ENCODE measurements at places on chromosomes 1 and 21.

- no peak for DNase-seq
These were observed 6.1 kb downstream of the SRM start for GRCh38 chr1:11053758-11054137.

DNA sequence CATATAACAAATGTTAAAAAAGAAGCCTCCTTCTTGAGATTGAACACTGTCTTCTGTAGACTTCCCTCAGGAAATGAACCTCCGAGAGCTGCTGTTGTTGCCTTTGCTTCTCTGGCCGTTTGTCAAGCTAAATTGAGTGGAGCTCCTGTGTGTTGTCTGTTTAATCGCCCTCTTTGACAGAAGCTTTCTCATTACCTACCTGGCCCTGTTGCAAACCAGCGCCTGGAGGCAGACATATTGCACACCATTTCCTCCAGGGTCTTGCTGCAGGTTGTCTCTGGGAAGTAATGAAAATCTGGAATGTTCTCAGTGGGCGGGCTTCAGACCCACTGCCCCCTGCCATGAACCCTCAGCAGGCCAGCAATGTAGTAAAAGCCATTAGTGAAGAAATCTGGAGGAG, 83.3 kb downstream of the GABPA start:
- no peak for DNase-seq

DNA sequence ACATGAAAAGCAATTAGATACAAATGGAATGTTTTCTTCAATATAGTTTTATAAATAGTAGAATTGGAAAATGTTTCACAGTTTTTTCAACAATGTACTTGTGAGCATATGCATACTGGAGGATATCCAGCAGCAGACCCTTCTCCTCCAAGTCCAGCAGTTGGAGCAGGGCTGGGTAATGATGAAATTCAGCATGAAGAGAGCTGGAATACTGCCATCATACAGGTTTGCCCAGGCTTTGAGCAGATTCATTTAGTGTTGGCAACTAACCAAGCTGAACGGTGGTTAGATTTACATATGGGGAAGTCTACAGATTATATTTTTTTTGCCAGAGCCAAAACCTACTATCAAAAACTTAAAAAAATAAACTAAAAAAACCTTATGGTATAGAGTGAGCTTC, 38.3 kb downstream of the WDR3 start:
- DNase-seq, result peak; percentile 24

DNA sequence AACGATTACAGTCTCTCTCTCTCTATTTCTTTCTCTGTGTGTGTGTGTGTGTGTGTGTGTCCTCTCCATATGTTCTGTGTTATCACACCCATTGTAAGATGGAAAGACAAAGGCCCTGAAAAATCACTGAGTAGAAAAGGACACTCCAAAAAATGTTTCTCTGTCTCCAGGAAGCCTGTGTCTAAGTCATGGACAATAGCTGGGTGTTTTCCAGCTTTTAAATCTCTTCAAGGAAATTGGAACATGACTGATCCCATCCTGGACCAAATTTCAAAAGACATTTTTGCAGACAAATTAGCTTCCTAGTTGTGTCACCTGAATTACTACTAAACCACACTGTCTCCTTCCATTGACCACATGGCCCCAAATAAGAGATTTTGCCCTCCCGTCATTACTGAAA, 31.0 kb upstream of the LMX1A start:
- no peak for DNase-seq

- no peak for DNase-seq
These were observed 299.5 kb upstream of the FMN2 start for GRCh38 chr1:239792157-239792556.

DNA sequence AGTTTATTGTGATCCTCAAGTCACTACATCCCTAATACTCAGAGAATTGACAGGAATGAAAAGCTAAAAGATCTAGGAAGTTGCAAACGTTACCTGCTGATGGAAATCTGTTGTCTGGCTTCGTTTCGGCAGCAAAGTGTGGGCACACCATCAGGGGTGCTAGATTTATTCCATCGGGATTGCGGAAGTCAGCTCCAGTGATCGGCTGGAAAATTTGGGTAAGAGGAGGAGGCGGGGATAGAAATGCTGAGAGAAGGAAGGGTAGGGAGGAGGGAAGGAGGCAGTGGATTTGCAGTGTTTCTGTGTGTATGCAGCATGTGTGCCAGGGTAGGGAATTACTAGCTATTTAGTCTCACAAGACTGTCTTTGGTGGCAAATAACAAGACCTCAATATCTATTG, at the start of gene CTSK:
Gene CTSK, minus strand, starts transcription at position 140 of the 400 bp plus-strand sequence. CDS start 1,455 bp downstream, outside the sequence.
- DNase-seq, result no peak

GRCh38 chr1:76065270-76065669, 9.3 kb upstream of the ST6GALNAC3 start:
- no peak for DNase-seq

GRCh38 chr1:197066719-197067456, at the start of gene F13B:
Gene F13B (minus strand): TSS chr1:197067260. CDS start chr1:197067223, 37 bp downstream.
- no peak for DNase-seq

DNA sequence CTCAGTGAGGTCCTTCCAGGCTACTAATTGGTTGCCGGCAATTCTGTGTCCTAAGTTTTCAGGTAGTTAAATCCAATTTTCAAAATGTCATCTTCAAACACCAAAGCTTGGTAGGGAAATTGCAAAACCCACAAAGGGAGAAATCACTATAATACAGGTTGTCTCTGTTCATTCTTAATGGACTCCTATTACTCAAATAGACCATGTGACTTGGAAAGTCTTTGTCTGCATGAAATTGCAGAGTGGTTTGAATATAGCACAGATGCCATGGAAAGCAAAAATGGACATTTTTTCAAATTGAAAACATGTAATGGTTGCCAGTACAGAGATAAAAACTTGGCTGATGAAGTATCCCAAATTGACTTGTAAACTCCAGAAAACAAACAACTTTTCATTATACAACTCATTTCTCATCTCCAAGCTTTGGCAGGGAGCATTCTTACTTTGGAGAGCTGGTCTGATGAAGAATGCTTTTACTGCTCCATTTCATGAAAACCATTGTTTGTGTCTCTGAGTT, 169.5 kb upstream of the PKN2 start:
- DNase-seq, result no peak

GRCh38 chr1:151222130-151222529, 23.8 kb downstream of the PIP5K1A start:
- DNase-seq, result no peak

DNA sequence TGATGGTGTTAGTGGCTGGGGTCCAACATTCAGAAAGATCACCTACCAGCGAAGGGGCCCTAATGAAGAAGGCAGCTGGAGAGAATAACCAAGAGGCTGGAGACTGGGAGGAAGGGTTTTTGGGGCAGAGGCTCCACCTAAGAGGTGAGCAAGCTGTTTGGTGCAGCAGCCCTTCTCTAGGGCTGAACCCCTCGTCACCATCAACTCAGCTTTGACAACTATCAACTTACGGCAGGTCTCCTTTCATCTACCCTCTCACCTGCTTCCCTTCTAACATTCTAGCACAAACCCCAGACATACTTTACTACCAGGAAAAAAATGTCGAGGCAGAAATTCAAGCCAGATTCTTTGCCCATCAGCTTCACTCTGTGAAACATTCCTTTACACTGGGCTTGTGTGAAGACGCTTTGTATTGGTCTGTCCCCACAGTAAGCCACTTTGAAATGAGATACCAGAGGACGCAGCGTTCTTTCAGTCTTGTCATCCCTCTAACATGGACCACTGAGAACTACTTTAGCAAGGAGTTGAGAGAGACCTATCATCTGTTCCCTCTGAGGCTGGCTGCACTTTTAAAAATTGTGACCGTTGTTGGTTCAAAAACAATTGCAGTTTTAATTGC, 84.6 kb downstream of the RAVER2 start:
- no peak for DNase-seq

DNA sequence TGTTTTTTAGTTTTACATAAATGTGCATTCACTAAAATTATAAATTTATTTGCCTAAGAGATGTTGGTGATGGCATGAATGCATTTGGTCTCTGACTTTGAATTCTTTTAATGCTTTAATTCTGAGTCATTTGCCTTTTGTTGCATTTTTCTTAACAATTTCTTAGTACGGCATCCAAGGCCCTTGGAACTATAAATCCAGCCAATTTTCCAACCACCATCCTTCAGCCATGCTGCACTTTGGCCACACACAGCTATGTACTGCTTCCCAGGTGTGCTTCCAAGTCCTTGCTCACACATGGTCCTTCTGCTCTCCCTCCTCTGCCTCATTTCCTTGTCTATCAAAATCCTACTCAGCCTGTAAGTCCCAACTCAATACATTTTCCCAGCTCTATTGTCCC, 161.0 kb downstream of the DHRS3 start:
- DNase-seq, result no peak

DNA sequence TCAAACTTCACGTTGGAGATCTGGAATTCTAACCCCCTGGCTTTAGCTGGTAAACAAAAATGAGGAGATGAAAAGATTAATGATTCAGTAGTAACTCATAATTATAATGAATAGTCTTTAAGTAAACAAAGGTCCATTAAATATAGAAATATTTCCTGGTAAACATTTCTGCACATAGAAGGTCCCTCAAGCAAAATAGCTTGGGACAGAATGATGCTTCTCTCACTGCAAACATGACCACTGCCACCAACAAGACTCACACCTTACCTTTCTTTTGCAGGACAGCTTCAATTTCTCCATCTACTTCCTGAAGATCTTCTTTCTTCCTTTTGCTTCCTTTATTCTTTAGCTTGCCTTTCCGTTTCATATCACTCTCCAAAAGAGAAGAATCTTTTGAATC, 25.2 kb downstream of the NVL start:
- no peak for DNase-seq

GRCh38 chr1:1569341-1569740, 5.3 kb downstream of the SSU72 start:
- DNase-seq, result no peak

DNA sequence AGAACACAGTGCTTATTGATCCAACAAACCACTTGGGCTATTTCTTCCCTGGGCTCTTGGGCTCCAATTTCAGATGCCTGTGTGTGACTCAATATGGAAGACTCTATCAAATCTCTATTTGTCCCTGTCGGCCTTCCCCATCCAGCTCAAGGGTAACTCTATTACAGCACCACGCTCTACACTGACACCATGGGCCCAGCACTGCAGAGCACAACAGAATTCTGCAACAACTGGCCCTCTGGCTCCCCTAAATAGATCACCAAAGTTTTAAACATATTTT, 51.7 kb downstream of the CAPZB start:
- DNase-seq, result no peak

GRCh38 chr1:155250246-155250632, 5.0 kb downstream of the ENTREP3 start:
- no peak for DNase-seq

- no peak for DNase-seq
These were observed 96.0 kb upstream of the DUSP10 start for GRCh38 chr1:221837896-221838295.

- no peak for DNase-seq
These were observed 8.0 kb upstream of the THEMIS2 start for GRCh38 chr1:27864264-27864895.

DNA sequence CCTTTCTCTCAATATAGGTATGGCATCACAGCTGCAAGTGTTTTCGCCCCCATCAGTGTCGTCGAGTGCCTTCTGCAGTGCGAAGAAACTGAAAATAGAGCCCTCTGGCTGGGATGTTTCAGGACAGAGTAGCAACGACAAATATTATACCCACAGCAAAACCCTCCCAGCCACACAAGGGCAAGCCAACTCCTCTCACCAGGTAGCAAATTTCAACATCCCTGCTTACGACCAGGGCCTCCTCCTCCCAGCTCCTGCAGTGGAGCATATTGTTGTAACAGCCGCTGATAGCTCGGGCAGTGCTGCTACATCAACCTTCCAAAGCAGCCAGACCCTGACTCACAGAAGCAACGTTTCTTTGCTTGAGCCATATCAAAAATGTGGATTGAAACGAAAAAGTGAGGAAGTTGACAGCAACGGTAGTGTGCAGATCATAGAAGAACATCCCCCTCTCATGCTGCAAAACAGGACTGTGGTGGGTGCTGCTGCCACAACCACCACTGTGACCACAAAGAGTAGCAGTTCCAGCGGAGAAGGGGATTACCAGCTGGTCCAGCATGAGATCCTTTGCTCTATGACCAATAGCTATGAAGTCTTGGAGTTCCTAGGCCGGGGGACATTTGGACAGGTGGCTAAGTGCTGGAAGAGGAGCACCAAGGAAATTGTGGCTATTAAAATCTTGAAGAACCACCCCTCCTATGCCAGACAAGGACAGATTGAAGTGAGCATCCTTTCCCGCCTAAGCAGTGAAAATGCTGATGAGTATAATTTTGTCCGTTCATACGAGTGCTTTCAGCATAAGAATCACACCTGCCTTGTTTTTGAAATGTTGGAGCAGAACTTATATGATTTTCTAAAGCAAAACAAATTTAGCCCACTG, 11.5 kb downstream of the HIPK1 start:
- DNase-seq, result no peak

- DNase-seq, result no peak
These were observed 11.6 kb upstream of the OR2G2 start for GRCh38 chr1:247576514-247576913.

DNA sequence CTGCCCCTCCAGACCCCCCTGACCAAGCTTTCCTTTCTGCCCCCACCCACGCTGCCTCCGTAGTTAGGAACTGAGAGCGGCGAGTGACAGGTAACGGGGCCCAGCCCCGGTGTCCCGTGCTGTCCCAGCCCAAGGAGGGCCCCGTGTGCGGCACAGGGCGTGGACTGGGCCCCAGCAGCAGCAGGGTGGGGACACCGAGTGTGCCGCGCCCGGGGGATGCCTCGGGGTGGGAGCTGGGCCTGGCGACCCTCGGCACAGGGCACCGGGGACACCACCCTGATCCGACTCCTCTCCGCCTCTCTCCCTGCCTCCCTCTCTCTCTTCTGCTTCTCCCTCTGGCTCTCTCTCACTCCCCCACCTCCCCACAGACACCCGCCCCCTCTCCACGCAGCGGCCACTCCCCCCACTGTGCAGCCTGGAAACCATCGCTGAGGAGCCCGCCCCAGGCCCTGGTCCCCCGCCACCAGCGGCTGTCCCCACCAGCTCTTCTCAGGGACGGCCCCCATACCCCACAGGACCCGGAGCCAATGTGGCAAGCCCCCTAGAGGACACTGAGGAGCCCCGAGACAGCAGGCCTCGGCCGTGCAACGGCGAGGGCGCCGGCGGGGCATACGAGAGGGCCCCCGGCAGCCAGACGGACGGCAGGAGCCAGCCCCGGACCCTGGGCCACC, 22.7 kb downstream of the PANK4 start:
- no peak for DNase-seq

GRCh38 chr1:116205941-116206679, 94.9 kb downstream of the MAB21L3 start:
- DNase-seq, result no peak

Measured in HFF-Myc (cell line).